ENCODE measurements at places on chromosomes 6 and 20. TPM values are rescaled to one million over a fixed set of nuclear protein-coding genes. Genes with fewer than 3 reads are reported as not detected.

Gene PLEKHG1
- 4.5 TPM for total RNA-seq

Gene ADTRP
- 2.0 TPM for total RNA-seq

Gene SULF2
- 20.0 TPM for total RNA-seq

Gene ADAM33
- total RNA-seq, result 48.6 TPM

Gene BPIFB1
- total RNA-seq, result not detected

Gene TTK
- total RNA-seq, result 0.70 TPM

Gene LY6G6C
- not detected for total RNA-seq

Gene HLA-F
- 19.8 TPM for total RNA-seq

Gene C6orf118
- not detected for total RNA-seq

Gene HRH3
- not detected for total RNA-seq

Gene SH3BGRL2
- 1.3 TPM for total RNA-seq

Gene RAET1E
- total RNA-seq, result 0.47 TPM

Gene EYA4
- under 0.01 TPM for total RNA-seq

Gene RIPOR3
- 1.1 TPM for total RNA-seq

Gene LST1
- not detected for total RNA-seq

Gene SAMD3
- total RNA-seq, result 19.0 TPM

Gene RMND1
- 21.9 TPM for total RNA-seq

Gene MICB
- total RNA-seq, result 8.8 TPM

Gene RNF8
- 30.3 TPM for total RNA-seq

Gene KCNK16
- not detected for total RNA-seq

Gene CHRNA4
- not detected for total RNA-seq

Gene TRIM15
- total RNA-seq, result not detected

Gene FAM83B
- not detected for total RNA-seq

Gene PNPLA1
- total RNA-seq, result not detected

Gene CFB
- 15.0 TPM for total RNA-seq

Gene SRSF12
- 0.08 TPM for total RNA-seq

Gene SPO11
- not detected for total RNA-seq

Gene PBOV1
- not detected for total RNA-seq

Gene PERP
- 8.9 TPM for total RNA-seq

Gene AVP
- not detected for total RNA-seq

Gene RNF217
- 25.9 TPM for total RNA-seq

Gene TRIM31
- not detected for total RNA-seq

Gene CRISP3
- total RNA-seq, result not detected

Gene GPR63
- 0.08 TPM for total RNA-seq

Gene OOEP
- not detected for total RNA-seq

Gene TGM3
- not detected for total RNA-seq

Gene PRSS16
- not detected for total RNA-seq

Gene HSPA12B
- not detected for total RNA-seq

Data from smooth muscle cell of the coronary artery (primary cell).